ENCODE measurements at places on chromosomes 12 and 14.

GRCh38 chr12:69410571-69410970 lies 51.0 kb downstream of the YEATS4 start:
- no peak for DNase-seq

- no peak for DNase-seq
Observed at GRCh38 chr12:45670346-45671065, 59.0 kb upstream of the ARID2 start.

DNA sequence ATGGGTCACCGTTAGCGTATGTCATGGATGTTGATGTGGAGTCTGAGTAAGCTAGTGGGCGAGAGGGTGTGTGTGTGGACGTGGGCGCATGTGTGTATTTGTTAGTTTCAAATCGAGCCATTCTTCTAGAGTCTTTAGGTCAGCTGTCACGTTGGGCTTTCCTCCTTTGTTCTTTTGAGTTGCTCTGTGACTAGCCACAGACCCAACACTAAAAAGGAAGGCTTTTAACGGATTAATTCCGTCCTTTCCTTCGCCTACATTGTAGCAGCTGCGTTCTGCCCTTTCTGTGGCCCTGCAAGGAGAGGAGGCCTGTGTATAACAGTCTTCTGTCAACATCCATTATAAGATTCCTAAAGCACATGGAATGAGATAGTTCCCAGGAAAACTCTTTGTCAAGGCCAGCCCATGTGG lies 117.2 kb upstream of the DNM1L start:
- DNase-seq, result no peak

DNA sequence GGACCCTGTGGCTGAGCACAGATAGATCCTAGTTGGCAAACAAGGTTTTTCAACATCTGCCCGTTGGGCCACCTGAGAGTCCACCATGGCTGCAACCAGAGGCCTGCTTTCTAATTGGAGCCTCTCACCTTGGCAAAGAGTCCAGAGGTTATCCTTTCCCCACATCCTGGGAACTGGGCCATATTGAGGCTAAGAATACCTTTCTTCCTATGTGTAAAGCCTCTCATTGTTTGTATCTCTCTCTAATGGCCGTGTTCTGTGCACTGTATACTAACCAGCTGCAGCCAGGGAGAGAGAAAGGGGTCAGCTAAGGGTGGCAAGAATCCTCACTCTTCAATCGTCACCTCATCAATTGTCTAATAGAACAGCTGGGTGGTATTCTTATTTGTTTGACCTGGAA lies 79.1 kb upstream of the ST8SIA1 start:
- DNase-seq, result no peak

GRCh38 chr12:102602521-102602920 lies 122.2 kb upstream of the IGF1 start:
- no peak for DNase-seq

GRCh38 chr14:63209160-63209559 lies 4.9 kb downstream of the RHOJ start:
- DNase-seq, result no peak

DNA sequence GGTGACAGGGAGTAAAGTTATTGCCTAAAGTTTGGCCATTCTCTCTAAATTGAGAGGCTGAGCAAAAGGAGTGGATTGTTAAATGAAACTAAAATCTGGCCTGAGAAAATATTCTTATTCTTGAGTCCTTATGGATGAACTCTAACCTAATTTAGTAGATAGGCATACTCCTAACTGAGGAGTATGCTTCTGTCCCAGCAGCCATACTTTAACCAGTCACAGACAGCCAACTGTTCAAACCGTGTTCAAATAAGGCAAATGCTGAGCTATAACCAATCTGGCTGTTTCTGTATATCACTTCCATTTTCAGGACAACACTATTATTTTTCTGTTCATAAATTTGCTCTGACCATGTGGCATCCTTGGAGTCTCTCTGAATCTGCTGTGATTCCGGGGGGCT lies 75.9 kb upstream of the RERGL start:
- no peak for DNase-seq

DNA sequence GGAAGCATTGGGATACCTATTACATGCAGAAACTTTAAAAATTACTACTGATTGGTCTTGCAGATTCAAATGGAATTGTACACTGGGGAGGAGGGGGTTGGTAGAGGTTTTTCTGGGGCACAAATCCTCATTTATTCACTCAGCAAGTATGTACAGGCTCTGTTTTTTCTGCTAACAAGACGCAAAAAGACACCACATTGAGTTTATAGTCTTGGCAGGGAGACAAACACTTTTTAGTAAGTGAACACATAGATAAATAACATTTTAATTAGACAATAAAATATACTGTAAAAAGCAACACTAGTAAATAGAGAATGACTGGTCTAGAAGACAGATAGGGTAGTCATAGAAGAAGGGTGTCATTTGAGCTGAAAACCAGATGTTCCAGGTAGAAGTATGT lies 23.8 kb downstream of the GLIPR1L2 start:
- DNase-seq, result peak; percentile 13

DNA sequence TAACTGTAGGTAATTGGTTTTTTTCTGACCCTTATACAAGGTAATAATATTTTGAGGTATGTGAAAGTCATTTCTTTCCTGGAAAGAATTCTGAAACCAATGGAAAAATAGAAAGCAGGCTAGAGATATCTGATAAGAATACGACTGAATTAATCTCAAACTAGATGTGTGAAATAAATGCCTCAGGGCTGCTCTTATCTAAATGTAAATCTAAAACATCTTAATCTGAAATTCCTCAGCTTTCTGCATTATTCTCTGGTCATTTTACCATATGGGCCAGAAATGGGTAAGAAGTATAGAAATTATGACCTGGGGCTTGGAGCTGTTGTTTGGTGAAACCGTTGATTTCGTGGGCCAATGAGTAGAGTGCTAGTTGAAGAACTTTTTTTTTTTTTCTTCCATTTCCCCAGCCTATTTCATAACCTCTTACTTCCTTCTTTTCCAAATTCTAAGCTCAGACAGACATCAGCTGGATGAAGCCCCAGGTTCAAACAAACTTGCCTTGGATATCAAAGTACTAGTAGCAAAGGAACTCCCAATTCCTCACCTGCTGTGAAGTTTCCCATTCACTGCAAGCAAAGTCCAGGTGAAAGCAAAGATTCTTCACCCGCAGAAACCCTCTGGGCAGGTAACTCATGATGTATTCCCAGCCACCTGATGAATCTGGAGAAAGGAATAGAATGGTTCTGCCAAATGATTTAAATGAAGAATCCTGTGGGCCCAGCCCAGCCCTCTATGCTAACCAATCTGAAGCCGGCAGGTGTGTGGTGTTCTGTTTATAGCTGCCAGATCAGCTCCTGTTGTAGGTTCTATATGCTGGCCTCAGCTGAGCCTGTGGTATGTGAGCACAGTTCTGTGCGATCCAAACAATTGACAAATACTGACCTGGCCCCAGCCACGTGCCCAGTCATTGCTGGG lies 9.7 kb upstream of the FOS start:
- DNase-seq, result no peak
